SK-N-MC (cell line): ENCODE measurements at places on chromosomes 2 and 18.
A peak's percentile ranks its signal among the peaks of the same experiment; 100 is the strongest.

DNA sequence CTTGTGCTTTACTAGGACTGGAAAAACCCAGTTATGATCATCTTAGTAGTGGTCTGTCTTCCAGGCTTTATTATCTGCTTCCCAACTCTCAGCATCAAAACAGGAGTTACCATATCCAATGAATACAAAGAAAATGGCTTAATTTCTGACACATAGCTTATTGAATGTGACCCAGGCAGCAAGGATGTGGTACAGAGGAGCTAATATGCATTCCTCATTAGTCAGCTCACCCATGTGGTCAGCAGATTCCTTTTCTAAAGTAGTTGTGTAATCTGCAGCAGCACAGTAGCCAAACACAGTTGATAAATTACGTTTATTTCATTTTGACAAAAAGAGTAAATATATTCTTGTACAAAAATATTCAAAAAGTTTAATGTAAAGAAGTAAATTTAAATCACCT lies 43.6 kb downstream of the TSPYL6 start:
- no peak for DNase-seq

- DNase-seq = no peak
These were observed 67.2 kb upstream of the ACYP2 start for GRCh38 chr2:54048117-54048785.

DNA sequence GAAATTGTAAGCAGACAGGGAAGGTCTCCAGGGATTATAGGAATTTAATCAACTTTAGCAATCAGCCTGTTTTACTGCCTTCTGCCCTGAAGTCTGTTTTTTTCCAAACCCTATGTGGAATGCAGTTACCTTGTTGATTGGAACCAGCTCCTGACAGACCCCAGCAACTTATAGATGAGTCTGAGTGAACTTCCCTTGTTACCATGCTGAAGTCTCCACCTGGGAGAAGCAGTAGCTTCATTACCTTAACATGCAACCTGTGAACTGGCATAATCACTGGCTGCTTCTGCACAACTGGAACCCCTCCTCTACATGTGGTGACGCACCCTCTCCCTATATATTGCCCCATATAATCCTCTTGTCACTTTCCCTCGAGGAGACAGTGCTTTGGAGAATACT lies 226.3 kb upstream of the SPOPL start:
- no peak for DNase-seq

DNA sequence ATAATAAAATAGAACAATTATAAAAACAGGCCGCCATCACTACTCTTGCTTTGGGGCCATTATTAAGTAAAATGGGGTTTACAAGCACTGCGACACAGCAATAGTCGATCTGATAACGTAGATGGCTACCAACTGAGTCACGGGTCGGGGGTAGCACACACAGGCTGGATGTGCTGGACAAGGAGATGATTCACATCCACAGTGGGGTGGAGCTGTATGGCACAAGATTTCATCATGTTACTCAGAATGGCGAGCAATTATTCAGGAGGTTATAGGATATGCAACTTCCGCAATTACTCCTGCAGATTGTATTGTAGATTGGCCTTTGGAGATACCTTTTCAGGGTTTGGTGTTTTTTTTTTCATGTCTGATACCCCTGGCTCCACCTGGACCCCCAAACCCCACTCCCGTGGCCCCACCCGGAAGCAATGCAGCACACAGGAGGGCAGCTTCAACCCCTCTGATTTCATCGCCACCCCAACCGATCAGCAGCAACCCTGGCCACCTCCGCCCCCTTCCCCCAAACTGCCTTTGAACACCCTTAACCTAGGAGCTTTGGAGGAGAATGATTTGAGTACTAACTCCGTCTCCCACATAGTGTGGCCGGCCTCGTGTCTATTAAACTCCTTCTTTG lies 21.4 kb upstream of the MLPH start:
- no peak for DNase-seq

- no peak for DNase-seq
These were observed 92.6 kb downstream of the ACTR2 start for GRCh38 chr2:65320042-65320725.

DNA sequence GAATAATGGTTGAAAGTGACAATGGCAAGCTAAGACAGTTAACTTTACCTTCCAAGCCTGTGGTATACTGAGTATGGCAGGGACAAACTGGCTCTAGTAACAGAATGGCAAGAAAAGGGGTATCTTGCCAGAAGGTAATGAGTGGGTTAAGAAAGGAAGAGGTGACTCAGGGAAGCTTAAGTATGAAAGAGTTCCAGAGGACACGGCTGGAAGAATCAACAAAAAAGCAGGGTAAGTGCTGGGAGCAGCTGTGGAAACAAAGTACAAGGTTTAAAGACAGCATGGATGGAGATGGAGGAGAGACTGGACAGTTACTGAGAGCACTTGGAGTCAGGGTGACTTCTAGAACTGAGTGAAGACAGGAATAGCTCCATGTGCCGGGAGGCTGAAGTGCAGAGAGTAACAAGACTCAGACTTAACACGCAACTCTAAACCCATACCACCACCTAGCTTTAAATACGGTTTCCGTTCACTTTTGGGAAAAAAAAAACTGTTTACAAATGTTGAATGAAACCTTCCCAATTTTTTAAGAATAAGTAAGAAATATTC lies 69.0 kb downstream of the REV1 start:
- no peak for DNase-seq

- no peak for DNase-seq
These were observed 103.6 kb downstream of the KYNU start for GRCh38 chr2:142981069-142981378.

DNA sequence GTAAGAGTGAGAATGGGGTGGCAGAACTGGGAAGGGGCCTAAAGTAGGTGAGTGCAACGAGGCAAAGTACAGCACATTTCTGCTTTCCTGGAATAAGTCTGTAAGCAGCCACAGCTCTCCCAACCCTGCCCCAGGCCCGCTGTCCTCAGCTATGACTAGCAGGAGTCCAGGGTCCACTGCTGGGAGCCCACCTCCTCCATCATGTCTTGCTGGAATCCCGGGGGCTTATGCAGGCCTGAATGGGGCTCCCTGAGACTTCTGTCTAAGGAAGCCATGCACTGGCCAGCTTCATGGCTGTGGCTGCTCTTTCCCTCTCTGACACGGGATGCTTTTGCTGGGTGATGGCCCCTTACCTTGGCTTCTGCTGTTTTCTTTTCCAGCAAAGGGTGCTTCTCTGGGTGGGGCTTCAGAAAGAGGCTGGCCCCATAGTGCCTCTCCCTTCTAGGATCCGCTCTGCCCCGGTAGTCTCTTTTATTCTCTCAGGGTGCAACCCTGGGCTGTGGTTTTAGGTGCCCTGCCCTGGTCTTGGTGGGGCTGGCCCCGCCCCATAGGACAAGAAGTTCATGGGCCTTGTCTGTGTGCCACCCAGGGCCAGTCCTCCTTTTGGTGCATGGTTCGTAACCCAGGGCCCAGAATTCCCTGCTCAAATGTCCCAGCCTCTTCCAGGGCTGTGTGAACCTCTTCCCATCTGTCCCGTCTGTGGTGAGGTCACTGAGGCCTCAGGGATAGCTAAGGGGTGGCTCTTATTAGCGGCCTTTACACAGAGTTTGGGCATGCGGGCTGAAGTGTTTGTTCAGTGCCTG lies 33.8 kb upstream of the POLE4 start:
- no peak for DNase-seq

DNA sequence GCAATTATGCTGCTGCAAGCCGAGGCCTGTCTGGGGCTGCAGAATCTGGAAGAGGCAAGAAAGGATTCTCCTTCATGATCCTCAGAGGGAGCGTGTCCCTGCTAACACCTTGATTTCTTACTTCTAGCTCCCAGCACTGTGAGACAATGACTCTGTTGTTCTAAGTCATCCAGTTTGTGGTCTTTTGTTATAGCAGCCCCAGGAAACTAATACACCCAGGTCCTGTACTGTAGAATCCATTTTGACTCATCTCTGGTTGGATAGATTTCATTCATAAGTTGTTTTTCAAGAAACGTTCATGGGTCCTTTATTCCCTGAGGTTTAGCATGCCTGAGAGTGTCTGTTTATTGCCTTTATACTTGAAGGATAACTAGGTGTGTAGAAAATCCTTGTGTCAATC lies 112.7 kb downstream of the TMEM17 start:
- no peak for DNase-seq

DNA sequence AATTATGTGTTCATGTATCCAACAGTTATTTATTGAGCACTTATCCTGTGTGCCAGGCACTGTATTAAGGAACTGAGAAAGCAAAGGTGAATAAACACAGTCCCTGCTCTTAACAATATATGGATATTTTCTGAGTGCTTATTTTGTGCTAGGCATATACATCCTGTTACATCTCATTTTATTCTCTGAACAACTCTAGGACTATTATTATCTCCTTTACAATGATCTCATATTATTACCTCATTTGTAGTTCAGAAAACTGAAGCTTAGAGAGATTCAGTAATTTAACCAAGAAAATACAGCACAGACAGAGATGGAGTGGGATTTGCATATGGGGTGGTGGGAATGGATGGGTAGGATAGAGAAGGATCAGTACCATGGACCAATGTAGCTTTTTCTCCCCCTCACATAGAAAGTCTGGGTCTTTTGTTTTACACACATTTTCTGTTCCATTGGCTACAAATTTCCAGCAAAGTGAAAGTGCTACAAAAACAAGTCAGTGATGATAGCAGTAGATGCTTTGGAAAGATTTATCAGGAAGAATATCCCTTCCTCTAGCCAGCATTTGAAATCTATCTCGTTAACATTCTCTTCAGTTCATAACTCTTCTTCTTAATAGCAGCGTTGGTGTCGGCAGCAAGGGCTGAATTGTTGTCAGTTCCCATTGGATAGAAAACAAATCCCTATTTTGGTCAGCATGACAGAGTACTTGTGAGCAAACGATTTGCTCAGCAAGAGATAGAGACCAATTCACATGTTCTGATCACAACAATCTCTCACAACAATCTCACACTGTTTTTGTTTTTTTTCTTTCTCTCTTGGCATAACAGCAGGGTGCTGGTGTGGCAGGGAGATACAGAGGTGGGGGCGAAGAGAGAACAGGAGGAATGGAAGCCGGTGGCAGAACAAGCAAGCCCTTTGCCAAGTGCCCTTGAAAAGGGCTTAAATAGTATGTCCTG lies 102.2 kb upstream of the KCTD1 start:
- no peak for DNase-seq

- DNase-seq = no peak
These were observed 260.2 kb downstream of the TMX3 start for GRCh38 chr18:68454511-68455228.

DNA sequence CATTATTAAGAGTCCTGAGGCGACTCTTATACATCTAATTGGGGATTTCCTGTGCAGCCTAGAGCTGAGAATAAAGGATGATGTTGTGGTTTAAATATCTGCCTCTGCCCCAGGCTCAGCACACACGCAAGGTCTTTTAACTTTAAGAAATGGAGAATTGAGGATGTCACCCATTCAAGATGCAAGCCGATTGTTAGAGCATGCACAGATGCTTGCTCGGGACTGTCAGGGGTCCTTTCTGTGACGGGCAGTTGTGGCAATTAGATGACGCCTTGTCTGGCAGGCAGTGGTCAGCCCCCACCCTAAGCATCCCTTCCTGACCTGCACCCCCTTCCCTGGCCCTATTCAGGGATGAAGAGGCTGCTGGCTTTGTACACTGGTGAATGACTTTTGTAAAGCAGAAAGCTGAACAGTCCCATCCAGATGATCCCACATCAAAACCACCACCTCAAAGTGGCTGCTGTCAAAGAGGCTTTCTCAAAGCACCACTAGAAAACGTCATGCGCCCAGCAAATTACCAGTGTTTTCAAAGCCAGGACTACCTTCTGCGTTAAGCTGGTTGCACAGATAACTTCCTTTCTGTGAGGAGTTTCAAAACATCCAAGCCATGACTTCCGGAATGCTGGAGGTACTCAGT lies 23.7 kb downstream of the FAM178B start:
- peak; percentile 75 for DNase-seq

- DNase-seq = no peak
These were observed 162.9 kb upstream of the AGAP1 start for GRCh38 chr2:235330775-235331451.

GRCh38 chr2:48749291-48750127 lies 6.0 kb downstream of the LHCGR start:
- no peak for DNase-seq

DNA sequence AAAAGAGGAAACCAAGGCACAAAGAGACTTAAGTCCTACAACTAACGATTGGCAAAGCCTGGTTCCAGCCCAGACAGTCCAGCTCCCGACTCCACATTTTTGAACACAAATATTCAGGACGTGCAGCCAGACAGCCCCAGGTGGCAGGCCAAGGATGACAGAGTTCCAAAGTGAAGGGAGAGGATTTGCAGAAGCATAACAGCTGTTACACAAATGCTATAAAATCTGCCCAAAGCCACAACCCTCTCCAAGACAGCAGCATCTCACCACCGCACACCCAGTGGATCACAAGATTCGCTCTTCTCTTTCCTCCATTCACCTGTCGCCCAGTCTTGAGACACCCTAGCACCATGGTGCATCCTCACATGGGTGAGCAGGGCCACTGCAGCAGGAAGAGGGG lies 227.1 kb upstream of the ID2 start:
- DNase-seq = no peak

- DNase-seq = no peak
These were observed 180.9 kb upstream of the ACVR2A start for GRCh38 chr2:147663962-147664361.

GRCh38 chr2:200359552-200359951 lies 53.1 kb downstream of the SPATS2L start:
- DNase-seq = no peak

GRCh38 chr18:62809900-62810299 lies 94.6 kb downstream of the PHLPP1 start:
- DNase-seq = no peak

GRCh38 chr18:3179430-3180089 lies 40.2 kb downstream of the MYOM1 start:
- DNase-seq = no peak

GRCh38 chr2:155944218-155944617 lies 388.3 kb downstream of the NR4A2 start:
- DNase-seq = no peak

DNA sequence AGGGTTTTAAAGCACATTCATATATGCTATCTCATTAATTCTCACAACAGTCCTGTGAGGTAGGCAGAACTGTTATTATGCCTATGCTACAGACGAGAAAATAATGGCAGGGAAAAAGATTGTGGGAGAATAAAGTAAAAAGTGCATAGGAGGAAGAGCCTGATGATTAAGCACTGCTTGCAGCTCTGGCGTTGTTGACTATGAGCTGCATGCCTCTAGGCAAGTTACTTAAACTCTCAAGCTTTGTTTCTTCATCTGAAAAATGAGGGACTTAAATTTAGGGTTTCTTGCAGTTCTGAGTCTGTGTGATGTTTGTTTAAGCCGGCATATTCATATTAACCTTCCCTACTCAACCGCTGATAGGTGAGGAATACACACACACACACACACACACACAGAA lies 51.6 kb upstream of the RAPH1 start:
- no peak for DNase-seq

DNA sequence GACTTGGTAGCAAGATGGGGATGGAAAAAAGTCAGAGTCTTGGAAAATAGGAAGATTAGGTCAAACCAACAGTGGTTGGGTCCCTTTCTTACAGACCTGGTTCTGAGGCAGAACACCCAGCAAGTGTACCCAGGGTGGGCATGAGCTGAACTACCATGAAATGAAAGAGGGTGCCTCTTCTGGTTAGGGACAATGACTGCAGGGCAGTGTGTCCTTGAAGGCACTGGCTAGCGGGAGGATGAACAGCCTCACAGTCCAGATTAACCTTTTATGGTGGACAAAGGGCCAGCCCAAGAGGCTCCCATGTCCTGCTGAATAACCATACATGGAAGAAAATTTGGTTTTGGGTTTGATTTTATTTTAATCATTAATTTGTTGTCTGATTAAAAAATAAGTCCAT lies 61.8 kb upstream of the CCDC85A start:
- no peak for DNase-seq

- DNase-seq = no peak
These were observed 17.3 kb upstream of the LBH start for GRCh38 chr2:30213907-30214463.
